ENCODE measurements at places on chromosomes 7 and 10.

DNA sequence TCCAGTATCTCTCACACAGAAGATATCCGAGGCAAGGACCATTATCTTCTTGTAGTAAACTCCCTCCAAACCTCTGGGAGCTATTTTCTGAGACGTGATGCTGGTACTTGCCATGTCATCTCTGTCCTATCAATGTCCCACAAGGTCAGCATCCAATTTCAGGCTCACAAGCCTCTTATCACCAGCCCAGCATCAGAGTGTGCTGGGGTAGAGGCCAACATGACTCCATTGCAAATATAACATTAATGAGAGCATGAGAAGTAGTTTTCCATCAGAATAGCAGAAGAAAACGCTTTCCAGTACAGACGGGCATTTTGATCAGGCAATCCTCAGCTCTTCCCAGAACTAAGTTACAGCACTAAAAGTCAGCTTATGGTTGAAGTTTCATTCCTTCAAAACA lies 5.6 kb downstream of the MORN4 start:
- no peak for DNase-seq

- DNase-seq = no peak
Measured at GRCh38 chr7:24964191-24964590, 15.8 kb downstream of the OSBPL3 start.

GRCh38 chr7:149637911-149638565 lies 135.3 kb downstream of the ZNF467 start:
- DNase-seq = no peak

DNA sequence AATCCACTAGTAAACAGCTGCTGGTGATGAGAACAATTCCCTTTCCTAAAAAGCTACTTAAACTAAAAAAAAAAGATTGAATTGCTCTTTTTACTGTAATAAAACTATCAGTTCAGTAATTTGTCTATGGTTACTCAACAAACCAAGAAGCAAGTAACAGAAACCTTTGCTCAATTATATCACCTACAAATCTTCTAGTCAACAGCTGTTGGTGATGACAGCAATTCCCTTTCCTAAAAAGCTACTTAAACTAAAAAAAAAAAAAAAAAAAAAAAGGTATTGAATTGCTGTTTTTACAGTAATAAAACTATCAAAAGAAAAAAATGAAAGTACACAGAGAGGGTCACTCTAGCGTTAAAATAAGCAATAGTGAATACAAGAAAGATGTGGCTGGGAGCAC lies 158.1 kb downstream of the CTNNA3 start:
- no peak for DNase-seq

DNA sequence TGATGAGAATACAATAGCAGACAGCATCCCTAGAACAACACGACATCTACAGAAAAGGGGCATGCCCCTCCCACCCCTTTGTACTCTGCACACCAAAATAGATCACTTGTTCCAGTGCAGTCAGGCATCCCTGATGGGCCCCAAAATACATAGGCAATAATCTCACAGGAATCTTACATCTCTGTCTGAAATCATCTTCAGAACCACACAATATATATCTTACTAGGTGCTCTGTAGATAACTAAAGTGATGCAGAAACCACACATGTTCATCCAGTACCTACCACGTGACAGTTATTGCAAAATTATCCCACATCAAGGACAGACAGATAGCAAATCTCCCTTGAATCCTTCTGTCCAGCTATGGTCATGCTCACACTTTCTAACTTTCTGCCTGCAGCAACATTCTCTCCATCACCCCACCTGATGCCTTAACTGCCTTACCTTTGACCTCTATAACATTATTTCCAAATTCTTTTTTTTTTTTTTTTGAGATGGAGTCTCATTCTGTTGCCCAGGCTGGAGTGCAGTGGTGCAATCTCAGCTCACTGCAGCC lies 30.7 kb downstream of the ST8SIA6 start:
- no peak for DNase-seq
